ENCODE measurements at places on chromosomes 1 and 21.

DNA sequence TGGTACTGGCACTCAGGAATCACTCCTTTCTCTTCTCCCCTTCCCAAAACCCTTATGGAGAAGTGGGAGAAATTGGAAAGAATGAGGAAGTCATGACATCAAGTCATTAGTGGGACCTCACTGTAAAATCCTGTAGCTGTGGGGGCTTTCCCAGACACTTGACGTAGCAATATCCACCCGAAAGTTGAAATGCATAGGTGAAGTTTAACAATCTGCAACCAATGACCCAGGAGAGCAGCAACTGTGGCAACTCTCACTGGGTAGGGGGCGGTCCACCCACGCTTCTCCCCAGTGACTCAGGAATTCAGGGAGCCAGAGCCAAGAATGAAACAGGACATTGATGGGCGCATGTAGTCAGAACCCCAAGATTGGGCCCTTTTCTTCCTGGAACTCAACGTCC lies 27.0 kb downstream of the ABCA4 start:
- DNase-seq = no peak

- no peak for DNase-seq
Observed at GRCh38 chr1:212515329-212515760, 82.6 kb downstream of the NENF start.

DNA sequence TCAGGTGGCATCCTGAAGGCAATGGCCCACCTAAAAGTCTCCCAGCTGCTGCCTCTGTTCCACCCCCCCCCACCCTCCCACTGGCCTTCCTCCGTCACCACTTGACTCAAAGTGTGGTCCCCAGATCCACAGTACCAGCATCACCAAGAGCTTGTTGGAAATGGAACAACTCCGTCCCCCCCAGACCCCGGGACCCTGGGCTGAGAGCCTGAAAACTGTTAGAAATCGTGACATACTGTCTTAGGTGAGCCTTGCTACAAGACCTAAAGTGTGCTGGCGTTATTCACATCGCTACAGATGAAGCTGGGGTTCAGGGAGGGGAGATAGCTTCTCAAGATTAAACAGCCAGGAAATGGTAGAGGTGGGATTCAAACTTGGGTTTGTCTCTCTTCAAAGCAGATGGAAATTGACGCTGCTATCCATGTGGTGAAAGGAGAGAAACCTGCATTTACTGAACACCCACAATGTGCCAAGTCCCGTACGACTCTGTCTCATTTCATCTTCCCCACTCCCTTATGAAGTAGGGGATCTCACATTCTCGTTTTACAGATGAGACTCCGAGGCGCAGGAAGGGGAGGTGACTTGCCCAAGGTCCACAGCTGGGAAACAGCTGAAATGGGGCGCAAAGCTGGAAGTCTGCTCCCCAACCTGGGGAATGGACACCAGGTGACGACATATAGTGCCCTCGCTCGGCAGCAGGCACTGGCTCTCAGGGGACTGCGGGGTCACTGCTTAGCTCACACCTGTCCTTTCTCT lies 52.8 kb upstream of the IFFO2 start:
- no peak for DNase-seq

DNA sequence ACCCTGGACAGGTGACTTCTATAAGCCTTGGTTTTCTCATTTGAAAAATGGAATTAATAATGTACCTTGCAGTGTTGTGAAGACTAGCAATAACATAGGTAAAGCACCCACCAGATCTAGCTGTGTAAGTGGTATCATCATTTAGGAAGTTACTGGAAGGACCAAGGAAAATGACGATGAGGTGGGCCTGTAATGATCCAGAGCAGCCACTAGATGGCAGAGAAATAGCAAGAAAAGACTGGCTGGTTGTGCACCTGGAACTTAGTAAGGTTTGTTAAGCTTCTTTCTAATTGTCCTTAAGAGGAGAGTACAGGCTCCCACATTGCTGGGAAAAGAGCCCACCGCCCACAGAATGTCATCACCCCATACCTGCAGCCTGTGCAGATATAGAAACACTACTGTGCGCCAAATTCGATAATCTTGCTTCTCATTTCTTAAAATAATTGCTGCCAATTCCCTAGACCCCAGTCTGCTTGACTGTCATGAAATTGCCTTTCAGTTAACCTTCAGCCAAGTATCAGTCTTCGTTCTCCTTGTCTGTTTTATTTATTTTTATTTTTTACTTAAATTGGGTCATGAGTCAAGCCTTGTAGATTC lies 37.2 kb downstream of the WNT4 start:
- DNase-seq = peak; percentile 42

- no peak for DNase-seq
Observed at GRCh38 chr1:244778344-244778743, 57.1 kb upstream of the COX20 start.

GRCh38 chr1:65339866-65340468 lies 30.6 kb downstream of the DNAJC6 start:
- DNase-seq = no peak

- no peak for DNase-seq
Observed at GRCh38 chr1:108896146-108897145, 19.7 kb downstream of the GPSM2 start.

DNA sequence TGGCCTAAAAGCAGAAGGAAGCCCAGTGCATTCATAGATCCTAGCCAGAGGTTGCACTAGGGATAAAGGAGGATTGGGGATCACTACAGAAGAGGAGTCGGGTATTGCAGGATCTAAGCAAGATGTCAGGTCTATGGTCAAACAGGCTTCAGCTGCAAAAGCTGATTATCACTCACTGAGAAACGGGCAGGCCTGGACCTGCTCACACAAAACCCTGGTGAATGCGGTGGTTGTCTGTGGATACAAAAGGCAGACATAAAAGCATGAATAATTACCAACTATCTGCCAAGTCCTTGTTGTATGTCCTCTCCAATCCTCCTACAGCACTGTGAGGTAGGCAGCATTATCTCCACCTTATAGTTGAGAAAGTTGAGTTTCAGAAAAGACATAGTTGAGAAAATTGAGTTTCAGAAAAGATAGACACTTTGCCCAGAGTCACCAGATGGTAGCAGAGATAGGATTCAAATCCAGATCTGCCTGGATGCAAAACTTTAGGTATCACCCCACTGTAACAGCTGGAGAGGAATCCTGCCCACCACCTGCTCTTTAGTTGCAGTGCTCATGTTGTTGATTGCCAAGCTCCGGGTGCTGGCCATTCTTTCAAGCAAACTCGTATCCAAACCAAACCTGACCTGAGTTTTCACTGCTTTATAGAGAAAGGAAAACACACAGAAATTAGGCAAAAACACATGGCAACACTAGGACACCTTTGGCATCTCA lies 49.6 kb upstream of the HOOK1 start:
- DNase-seq = peak; percentile 96

DNA sequence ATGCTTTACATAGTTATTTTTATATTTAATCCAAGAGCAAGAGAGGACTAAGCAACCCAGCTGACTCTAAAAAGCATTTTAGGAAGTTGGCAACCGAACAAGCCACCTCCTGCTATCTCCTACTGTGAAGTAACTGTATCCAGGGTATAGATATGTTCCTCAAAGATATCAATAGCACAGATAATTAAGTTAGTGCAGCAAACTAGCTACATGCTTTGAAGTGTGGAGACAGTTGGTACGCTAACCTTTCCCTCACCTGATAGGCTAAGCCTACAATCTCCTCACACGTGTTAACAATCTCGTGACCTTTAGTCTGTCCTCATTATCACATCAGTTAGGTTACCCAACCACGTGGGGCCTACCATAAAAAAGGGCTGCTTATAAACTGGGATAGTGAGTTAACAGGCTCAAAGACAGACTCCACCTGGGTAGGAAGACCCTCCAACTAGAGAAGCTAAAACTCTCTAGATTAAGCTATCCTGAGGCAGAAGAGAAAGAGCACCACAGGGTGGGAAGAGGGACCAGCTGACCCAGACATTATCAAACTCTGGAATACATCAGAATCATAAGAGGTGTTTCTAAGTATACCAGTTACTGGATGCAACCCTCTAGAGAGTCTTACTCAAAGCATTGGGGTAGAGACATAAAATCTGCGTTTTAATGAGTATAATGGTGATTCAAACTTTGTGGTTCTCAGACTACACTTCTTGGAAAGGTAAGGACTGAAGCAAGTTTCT lies 340.1 kb upstream of the ESRRG start:
- DNase-seq = no peak

GRCh38 chr1:221706876-221707582 lies 34.9 kb downstream of the DUSP10 start:
- DNase-seq = no peak

- no peak for DNase-seq
Observed at GRCh38 chr1:64092851-64093371, 110.5 kb upstream of the UBE2U start.

DNA sequence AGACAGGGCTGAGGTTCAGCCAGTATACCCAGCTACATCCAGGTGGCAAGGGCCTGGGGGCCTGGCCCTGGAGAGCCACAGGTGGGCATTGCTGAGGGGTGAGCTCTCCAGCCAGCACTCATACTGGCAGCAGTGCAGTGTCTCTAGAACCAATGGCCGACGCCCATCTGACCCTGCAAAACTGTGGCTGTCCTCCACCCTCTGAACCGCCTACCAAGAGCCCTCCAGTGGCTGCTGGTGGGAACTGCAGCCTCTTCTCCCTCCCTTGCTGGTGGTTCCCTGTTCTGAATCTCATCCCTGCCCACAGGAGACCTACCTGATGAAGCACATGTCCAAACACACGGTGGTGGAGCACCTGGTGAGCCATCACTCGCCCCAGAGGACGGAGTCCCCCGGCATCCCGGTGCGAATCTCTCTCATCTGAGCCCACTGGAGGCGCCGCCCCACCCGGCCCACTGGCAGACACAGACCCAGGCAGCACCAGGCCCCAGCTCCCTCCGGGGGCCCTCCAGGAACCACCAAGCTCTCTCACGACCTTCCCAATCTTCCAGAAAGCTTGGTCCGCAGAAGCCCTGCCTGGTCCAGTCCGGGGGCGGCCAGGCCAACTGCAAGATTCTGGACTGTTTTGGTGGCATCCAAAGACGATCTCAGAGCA lies 22.1 kb downstream of the A3GALT2 start:
- no peak for DNase-seq

DNA sequence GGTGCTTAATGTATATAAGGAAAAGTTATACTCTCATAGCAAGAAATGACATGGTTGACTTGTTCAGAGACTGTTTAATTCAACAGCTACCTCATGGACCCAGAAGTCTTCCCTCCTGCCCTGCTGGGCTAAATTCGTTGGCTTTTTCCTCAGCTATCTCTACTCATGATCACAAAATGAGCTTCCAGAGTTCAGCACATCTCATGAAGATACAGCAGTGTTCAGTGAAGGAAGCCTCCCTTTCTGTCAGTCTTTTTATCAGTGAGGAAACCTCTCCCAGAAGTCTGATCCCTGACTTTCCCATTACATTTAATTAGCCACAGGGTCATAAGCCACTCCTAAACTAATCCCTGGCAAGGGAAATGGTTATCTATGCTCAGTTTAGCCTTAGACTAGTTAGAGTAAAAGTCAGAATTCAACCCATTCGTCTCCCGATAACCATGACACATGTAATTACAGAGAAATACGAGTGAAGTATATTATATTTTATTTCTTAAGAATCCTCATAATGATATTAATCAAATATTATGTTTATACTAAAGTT lies 97.5 kb downstream of the DENND1B start:
- DNase-seq = no peak

DNA sequence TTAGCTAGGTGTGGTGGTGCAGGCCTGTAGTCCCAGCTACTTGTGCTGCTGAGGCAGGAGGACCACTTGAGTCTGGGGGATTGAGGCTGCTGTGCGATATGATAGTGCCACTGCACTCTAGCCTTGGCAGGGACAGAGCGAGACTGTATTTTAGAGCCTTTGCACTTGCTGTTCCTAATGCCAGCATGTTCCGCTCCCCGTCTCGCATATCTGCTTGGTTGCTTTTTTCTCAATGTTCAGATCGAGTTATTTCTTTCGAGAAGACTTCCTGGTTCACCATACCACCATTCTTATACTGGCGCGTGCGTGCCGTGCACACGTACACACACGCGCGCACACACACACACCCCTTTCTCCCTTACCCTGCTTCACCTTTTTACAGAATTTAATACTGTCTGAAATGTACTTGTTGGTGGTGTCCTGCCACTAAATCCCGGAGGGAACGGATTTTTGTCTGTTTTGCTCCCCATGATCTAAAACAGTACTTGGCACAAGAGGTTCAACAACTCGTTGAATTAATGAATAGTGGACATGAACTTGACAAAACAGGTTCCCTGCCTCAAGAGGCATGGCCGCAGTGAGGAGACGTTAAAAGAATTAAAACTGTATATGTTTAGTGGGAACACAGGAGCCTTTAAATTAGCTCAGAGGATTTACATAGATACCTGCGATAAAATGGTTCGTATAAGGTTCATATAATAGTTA lies 1.1 kb upstream of the RPRD2 start:
- peak; percentile 64 for DNase-seq

DNA sequence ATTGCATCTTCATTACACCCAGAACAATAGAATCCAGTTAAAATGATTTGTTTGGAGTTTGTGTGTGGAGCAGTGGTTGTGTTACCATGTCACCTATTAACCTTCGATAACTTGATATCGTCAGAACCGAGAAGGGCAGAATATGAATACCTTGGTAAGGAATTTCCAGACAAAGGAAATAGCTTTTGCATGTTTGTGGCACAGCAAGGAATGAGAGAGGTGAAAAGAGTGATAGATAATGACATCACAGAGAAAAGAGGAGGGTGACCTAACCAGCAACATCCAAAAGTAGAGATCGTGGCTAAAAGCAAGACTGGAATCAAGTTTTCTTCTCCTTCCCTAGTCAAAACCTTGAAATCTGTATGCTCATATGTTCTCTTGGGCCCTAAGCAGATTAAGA lies 244.6 kb upstream of the NEGR1 start:
- DNase-seq = no peak

DNA sequence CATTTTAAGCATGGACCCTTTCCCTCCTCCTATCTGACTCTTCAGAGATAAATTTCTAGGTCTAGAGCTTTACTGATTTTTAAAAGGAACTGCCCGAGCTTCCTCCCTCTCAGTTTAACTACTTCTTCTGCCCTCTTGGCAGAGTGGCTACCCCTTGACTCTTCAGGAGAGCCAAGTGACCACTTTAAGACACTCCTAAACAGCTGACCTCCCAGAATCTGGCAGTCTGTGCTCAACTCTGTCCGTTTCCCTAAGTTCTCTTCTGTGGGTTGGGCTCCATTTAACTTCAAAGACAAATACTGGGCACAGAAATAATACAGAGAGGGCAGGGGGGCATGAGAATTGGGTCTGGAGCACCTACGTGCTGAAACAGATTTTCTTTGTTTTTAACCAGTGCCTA lies 196.3 kb upstream of the FOXD3 start:
- DNase-seq = no peak

GRCh38 chr21:37560385-37560784 lies 193.8 kb downstream of the DYRK1A start:
- no peak for DNase-seq
